ENCODE measurements at places on chromosomes 1 and 21.

DNA sequence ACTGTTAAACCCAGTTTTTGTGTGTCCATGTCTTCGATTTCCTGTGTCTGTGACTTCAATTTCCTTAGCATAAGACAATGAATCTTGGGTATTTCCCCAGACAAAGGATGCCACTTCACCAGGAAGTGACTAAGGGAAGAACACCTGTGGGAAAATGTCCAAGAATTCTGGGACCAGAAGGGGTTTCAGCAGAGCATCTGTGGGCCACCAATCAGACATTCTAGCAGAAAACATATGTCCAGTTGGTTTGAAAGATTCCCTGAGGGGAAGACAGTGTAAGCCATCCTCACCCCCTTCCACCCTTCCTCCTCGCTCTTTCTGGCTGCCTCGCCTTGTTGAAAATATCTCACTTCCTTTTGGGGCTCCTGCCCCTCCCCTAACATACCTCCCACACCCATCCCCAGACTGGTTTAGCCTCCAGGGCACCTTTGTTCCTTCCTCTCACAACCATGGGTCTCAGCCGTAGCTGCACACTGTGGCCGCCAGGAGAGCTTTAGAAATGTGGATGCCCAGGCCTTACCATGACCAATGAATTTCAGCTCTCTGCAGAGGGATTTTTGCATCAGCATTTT is 25.5 kb upstream of the IFNAR1 start:
- peak; percentile 24 for DNase-seq

GRCh38 chr1:200992382-200993048 is 31.0 kb downstream of the KIF21B start:
- DNase-seq, result no peak

DNA sequence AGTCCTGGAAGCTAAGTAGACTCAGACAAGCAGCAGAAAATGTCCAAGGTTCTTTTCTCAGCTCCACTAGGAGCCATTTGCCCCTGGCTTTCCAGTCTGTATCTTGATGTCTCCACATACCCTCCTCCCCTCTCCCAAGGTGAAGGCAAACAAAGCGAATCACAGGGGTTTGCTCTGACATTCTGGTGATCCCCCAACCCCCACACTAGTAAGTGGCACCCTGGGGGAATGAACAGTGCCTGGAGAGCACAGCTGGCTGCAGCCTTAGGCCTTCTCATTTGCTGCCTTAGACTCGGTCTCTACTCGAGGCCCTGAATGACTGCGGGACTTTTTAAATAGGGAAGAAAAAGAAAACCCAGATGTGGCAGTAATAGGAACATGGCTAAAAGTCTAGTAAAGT is 15.3 kb downstream of the ERI3 start:
- no peak for DNase-seq

DNA sequence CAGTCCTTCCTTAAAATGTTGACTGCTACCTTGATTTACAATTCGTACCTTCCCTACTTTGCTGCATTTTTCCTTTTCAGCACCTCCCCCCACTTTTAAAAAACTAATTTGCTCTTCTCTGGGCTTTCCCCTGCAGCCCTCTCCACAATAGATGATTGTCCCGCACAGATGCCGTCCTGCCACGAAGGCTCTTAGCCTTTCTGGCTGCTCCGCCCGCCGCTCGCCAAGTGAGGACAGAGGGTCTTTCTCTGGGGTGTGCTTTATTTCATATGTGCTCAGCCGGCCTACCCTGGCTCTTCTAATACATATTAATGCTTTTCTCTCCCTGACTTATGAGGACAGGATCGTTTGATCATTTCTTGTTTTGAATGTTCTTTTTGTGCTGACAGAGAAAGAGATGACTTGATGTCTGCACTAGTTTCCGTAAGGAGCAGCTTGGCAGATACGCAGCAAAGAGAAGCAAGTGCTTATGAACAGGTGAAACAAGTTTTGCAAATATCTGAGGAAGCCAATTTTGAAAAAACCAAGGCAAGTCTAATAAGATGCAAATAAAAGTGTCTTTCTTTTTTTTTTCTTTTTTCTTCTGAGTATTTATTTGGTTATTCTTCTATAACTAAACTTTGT is 60.6 kb downstream of the SDCCAG8 start:
- no peak for DNase-seq

DNA sequence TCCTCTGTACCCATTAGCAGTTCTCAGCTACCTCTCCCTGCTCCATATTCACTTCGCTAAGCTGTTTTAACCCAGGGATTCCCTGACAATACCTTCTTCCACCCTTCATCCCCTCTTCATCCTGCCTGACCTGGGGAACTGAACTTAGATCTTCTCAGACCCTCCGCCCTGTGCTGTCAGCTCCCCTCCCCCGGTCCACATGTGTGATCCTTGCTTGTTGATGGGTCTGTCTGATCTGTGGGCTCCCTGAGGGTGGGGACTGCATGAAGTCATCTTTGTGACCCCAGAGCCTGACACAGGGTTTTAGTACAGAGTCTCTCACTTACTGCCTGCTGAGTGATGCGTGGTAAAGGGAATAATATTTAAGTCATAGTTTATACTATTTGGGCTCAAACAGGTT is 11.8 kb downstream of the CHAF1B start:
- DNase-seq, result no peak

GRCh38 chr1:96474985-96475743 is 246.4 kb upstream of the PTBP2 start:
- DNase-seq, result no peak

- DNase-seq, result no peak
These were observed 14.9 kb downstream of the PODN start for GRCh38 chr1:53076721-53077598.

GRCh38 chr1:52348704-52349300 is 17.2 kb downstream of the CC2D1B start:
- DNase-seq, result no peak

DNA sequence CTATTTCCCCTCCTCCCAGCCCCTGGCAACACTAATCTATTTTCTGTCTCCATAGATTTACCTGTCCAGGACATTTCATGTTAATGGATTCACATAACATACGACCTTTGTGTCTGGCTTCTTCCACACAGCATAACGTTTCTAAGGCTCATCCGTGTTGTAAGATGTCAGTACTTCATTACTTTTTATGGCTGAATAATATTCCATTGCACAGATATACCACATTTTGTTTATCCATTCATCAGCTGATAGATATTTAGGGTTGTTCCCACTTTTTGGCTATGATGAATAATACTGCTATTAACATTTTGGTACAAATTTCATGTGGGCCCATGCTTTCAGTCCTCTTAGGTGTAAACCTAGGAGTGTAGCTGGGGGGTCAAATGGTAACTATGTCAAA is 38.2 kb downstream of the GLIS1 start:
- no peak for DNase-seq

DNA sequence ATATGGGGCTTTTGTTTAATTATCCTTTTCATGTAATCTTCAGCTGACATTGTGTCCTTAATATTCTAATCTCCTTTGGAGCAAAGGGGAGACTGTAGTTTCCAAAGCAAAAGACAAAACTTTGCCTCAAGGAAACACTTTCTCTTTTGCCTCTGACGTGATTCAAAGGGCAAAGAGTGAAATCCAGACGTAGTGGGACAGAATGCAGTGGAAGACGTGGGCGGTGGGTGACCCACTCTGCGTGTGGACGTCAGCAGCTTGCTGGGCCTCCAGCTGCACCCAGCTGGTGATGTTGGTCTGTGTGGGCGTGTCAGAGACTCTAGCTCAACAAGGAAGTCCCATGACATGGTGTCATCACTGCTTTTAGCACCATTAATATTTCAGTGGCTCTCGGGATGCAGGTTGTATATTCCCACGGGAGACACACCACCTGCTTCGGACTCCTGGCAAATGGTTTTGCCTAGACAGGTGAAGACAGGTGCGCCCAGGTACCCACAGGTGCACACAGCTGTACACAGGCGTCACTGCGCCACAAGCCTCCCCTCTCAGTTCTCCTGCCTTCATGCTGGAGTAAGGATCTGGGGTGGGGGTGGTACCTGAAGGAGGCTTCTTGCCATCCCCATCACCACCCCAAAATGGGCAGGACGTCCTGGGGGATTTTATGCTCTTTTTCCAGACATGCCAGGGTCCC is 292.1 kb upstream of the VAMP3 start:
- DNase-seq, result no peak

DNA sequence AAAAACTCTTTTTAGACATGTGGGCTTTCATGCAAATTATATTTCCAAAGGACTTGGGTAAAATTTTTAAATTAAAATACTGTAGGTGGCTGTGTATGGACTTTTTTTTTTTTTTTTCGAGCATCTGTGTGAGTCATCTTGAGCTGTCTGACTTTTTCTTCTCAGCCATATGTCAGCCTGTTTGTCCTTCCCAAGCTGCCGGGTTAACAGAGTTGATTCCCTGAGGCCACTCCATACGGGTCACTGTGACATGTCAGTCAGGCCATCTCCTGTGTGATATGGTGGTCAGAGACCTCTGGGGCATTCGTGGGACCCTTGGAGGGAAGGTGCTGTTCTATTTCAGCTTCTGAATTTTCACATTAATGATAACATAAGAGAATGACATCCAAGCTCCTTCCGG is 148.3 kb downstream of the KCNJ6 start:
- DNase-seq, result no peak

- DNase-seq, result no peak
These were observed 9.6 kb upstream of the CYB5R1 start for GRCh38 chr1:202976633-202977032.

- peak; percentile 83 for DNase-seq
These were observed 10.7 kb downstream of the LEPR start for GRCh38 chr1:65431111-65431705.

DNA sequence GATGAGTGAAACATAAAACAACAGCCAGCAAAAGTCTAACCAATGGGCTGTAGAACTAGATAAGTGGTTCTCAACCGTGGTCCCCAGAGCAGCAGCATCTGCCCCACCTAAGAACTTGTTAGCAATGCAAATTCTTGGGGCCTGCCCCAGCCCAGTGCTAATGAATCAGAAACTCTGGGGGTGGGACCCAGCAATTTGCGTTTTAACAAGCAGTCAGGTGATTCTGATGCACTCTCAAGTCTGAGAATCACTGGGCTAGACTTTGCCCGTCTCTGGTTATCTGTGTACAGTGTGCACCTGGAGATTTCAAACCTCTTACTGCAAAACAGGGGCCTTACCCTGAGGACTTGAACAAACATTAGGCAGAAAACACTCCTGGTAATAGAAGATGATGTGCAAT is 66.5 kb downstream of the PLXNA2 start:
- DNase-seq, result no peak

GRCh38 chr1:156823210-156823790 is 6.7 kb upstream of the SH2D2A start:
- no peak for DNase-seq

- DNase-seq, result no peak
These were observed 347.4 kb upstream of the ADGRL2 start for GRCh38 chr1:81453367-81453703.

DNA sequence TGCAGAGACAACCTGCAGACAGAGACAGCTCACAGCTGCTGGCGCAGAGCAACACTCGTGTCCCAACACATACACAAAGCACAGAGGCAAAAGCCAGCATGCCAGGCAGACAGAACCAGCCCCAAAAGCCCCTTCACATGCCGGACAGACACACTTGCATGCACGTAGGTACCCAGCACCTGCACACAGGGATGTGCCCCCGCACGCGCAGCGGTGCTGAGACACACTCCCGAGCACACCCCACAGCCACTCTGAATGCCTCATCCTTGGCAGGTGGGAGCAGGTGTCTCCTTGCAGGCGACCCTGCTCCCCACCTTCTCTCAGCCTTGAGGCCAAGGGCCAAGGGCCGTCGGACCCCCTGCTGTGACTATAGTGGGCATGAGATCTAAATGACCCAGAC is 41.2 kb upstream of the ZC3H12A start:
- DNase-seq, result no peak

DNA sequence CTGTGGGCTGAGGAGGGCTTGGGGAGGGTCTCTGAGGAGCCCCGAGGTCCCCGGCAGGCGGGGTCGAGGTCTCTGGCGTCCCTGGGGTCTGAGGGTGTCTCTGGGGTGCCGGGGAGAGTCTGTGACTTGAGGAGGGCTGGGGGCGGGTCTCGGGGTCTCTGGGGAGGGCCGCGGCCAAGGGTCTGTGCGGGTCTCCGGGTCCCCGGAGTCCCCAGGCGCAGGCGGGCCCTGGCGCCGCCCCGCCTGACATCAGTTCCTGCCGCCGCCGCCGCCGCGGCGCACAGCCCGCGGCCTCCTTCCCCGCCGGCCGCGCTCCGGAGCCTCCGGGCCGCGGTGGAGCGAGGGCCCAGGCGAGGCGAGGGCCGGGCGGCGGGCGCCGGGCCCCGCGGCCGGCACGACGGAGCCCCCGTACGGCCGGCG is at the start of gene PLEKHM2:
TSS of gene PLEKHM2 (plus strand) at position 279 of the 420 bp plus-strand sequence. CDS start 239 bp downstream, outside the sequence.
- DNase-seq, result peak; percentile 41

GRCh38 chr1:210917560-210918169 is 216.3 kb downstream of the KCNH1 start:
- no peak for DNase-seq

GRCh38 chr1:86998727-86999126 is 84.3 kb downstream of the HS2ST1 start:
- DNase-seq, result no peak

GRCh38 chr1:47450606-47451005 is 12.8 kb downstream of the FOXD2 start:
- no peak for DNase-seq

DNA sequence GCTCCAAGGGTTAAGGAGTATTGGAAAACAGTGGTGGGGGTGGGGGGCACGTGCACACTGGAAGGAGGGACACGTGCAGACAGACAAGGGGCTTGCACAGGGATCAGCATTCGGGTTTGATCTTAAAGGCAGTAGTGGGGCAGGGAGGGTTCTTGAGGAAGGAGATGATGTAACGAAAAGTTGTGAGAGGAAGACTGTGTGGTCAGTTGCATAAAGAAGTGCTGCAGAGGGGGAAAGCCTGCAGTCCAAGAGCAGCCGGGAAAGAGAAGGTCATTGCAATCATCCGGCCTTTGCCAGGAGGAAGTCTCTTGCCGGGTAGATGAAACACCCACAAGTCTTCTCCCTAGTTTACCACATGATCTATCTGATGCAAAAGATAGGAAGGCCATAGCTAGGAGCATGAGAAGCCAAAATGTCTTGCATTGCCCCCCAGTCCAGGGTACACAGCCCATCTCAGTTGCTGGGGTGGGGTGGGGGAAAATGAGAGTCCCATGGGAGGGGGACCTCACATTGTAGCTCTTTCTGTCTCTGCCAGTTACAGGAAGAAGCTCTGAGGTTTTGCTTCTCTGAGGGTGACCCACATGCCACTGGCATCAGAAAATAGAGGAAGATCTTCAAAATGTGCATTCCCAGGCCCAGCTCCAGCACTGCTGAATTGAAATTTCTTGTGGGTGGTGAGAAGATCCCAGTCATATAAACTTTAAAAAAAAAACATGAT is 202.5 kb upstream of the RAB4A start:
- DNase-seq, result peak; percentile 26

DNA sequence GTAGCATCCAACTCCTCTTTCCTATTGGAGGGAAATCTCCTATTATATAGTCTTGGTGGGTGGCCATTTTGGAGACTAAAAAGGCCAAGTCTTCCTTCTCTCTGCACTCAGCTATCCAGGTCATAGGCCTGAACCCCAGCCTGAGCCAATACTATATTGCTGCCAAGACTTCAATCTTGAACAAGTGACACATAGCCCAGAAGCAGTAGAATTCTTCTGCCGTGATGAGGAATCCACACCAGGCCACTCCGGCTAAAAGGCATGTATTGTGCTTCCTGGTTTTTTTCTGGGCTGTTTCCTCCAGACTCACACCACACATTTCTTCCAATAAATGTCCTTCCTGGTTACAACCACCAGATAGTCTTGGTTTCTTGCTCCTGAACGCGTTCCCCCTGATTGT is 43.0 kb downstream of the ATF3 start:
- no peak for DNase-seq

- no peak for DNase-seq
These were observed 116.2 kb downstream of the SMYD3 start for GRCh38 chr1:246390855-246391254.

All from hematopoietic multipotent progenitor cell treated with erythropoietin and hydrocortisone succinate and interleukin-3 and kit ligand, for 8 days (in vitro differentiated cells).